Activated CD8-positive, alpha-beta T cell treated with anti-CD3 and anti-CD28 coated beads, Interleukin-2, amount 10 ng/mL, durations not matched to agents 7 days and 5 days (primary cell): ENCODE measurements at places on chromosomes 3 and 15. TPM values are rescaled to one million over a fixed set of nuclear protein-coding genes. Genes with fewer than 3 reads are reported as not detected.

GRCh38 chr15:26177816-26178215, 314.7 kb upstream of the ATP10A start:
- DNase-seq: no peak

WDR93 gene
- not detected for total RNA-seq

EAF2 gene
- total RNA-seq: 12.8 TPM

VGLL3 gene
- not detected for total RNA-seq

KNL1 gene
- 65.4 TPM for total RNA-seq
